H9 (cell line): ENCODE measurements at places on chromosomes 6 and 20.

DNA sequence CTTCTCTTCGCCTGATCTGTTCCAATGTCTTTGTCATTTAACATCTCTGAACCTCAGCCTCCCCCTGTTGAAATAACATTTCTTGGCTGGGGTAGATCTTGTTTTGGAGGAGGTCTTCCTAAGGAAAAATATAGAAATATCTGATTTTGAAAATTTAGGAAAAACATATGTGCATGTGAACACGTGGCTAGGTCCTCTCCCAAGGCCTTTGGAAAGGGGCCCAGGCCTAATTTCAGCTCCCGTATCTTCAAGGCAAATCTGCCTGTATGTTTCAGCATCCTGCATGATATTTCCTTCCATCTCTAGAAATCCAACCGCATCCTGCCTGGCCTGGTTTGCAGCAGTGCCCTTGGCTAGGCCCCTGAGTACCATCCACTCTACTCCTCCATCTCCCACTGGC, 261.2 kb downstream of the PHACTR1 start:
- DNase-seq, result no peak

- no peak for DNase-seq
These were observed 13.1 kb upstream of the RSPO4 start for GRCh38 chr20:1015181-1015580.

- no peak for DNase-seq
These were observed 74.9 kb downstream of the HS3ST5 start for GRCh38 chr6:114267897-114268296.

DNA sequence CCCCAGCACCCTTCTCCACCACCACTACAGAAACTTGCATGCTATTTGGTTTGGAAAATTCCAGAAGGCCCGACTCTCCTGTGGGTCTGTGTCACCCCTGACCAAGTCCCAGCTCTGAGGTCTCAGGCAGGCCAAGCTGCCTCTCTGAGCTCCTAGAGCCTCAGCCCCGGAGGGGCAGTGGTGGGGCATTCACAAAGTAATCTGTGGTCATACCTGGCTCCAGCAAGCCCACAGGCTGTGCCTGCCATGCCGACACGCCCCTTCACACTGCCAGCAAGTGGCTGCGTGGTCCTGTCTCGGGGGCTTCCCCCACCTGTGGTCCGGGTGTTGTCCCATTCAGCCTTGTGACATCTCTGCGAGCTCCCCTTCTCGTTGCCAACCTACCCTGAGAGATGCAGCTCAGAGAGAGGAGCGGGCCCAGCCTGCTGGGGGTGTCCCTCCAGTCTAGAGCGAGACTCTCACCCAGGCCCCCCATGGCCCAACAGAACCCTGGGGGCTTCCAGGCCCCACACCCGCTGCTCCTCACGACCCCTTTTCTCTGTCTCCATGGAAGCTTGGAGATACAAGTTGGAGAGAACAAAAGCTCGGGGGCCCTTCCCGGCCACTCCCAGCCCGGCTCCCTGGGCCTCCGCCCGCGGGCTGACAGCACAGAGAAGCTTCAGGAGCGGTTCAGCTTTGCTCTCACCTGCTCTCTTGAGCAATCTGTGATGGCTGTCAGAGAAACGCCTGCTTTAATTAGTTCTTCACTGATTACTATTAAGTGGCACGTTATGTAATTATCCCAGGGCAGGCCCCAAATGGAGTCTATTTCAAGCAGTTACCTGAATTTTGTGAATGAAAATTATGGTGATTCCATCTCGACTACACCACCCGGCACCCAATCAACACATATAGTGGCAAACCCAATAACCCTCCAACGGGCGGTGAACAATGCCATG, 147.7 kb upstream of the PHACTR3 start:
- no peak for DNase-seq

GRCh38 chr6:43768506-43768860, 1.5 kb upstream of the VEGFA start:
- DNase-seq, result no peak

GRCh38 chr6:64330694-64331307, 695.2 kb downstream of the PHF3 start:
- peak; percentile 69 for DNase-seq

DNA sequence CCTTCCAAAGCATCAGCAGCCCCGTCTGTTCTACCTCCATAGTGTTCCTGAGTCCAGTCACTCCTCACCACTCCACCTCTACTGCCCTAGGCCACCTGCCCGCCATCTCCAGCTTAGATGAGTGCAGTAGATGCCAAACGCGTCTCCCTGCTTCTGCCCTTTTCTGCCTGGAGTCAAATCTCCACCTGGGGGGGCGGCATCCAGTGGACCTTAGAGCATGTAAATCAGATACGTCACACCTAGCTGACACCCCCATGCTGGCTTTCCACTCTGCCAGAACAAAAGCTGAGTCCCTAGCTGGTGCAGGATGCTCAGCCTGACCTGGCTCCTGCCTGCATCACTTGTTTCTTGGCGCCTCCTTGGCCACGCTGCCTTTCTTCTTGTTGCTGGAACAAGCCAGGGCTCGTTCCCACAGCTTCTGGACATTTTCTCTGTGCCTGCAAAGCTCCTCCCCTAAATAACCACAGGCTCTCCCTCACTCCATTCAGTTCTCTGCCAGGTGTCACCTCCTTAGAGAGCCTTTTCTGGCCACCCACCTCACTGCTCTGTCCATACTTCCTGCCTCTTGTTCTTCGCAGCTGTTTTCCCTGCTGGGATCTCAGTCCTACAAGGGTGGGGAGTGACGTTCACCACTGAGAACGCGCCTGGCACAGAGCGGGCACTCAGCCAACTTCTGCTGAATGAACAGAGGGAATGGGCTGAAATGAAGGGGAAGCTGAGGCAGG, 5.8 kb downstream of the DDR1 start:
- peak; percentile 29 for DNase-seq

DNA sequence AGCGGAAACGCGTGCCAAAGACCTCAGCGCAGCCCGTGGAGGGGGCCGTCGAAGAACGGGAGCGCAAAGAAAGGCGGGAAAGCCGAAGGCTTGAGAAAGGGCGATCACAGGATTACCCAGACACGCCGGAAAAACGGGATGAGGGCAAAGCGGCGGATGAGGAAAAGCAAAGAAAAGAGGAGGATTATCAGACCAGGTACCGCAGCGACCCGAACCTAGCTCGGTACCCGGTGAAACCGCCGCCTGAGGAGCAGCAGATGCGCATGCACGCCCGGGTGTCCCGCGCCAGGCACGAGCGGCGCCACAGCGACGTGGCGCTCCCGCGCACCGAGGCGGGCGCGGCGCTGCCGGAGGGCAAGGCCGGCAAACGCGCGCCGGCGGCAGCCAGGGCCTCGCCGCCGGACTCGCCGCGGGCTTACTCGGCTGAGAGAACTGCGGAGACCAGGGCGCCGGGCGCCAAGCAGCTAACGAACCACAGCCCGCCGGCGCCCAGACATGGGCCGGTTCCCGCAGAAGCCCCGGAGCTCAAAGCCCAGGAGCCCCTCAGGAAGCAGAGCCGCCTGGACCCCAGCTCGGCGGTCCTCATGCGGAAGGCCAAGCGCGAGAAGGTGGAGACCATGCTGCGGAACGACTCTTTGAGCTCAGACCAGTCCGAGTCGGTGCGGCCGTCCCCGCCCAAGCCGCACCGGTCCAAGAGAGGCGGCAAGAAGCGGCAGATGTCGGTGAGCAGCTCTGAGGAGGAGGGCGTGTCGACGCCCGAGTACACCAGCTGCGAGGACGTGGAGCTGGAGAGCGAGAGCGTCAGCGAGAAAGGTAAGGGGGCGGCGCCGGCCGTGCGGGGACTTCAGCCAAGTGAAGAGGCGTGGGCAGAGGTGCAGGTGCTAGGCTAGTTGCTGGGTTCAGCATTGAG, 296.2 kb downstream of the RIMS1 start:
- DNase-seq, result peak; percentile 79

DNA sequence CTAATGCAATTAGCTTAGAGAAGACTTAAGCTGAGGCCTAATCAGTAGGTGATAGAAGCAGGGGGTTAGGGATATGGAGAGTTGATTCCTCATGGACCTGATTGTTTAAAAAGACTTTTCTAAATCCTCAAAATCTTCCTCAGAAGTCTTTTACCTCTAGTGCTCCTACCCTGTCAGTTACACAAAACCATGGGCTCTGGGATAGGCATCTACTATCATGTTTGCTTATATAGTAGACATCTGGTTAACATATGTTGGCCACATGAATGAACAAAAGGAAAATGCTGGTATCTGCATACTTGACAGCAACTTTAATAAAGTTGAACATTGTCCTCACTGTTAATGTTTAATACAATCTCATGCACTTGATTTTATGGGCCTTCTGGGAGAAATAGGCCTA, 61.5 kb upstream of the FKBP1C start:
- no peak for DNase-seq

DNA sequence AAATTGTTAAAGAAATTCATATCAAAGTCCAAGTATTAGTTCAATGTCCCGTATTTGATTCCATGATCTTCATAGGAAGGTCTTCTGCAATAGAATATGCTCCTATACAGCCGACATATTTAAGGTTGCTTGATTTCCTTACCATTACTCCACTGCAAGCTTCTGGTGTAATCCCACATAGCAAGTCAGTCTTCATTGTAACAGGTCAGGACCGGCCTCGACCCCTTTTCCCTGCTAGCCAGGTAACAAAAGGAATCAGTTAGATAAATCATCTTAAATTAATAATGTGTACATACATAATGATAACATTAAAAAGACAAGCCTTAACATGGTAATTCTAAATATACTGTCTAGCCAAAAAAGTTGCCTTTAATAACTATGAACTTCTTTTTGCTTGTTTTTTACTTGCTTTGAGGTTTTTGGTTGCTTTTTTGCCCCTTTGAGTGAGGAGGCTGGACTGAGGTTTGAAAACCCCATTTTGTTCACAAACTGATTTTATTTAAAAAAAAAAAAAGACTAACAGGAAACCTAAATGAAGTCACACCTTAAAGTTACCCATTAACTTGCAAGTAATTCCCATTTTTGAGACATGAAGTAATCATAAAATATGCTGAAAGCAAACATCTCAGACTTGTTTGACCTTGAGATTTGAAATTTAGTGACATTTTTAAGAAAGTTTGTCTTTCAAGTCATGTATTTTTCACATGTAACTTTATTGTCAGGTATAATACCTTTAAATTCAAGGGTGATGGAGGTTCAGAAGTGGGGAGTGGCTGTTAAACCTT, 19.2 kb upstream of the SNX14 start:
- DNase-seq, result no peak

- no peak for DNase-seq
These were observed 124.2 kb upstream of the PTPN1 start for GRCh38 chr20:50385733-50386640.

- no peak for DNase-seq
These were observed 12.0 kb downstream of the PFDN4 start for GRCh38 chr20:54219751-54220426.

- peak; percentile 65 for DNase-seq
These were observed 110.2 kb upstream of the ZNF184 start for GRCh38 chr6:27582928-27583725.

DNA sequence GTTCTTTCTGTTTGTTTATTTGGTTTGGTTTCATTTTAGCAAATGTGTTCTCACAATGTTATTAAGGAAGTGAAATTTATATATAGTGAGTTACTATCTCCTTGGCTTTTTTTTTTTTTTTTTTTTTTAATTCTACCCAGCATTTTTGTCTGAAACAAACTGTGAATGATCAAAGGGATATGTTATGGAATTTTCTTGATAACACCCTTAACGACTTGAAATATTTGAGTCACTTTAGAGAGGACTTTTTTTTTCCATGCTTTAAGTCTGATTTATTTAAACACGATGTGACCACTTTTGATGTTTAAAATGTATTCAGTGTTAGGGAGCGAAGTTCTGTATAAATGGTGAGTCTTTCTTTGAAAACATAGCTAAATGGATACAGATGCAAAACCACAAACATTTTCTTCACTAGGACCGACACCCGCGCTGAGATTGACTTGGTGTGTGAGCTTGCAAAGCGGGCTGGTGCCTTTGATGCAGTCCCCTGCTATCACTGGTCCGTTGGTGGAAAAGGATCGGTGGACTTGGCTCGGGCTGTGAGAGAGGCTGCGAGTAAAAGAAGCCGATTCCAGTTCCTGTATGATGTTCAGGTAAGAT, 149.7 kb downstream of the MTHFD1L start:
- DNase-seq, result no peak

GRCh38 chr20:32179515-32179914, 28.0 kb downstream of the PLAGL2 start:
- DNase-seq, result no peak

DNA sequence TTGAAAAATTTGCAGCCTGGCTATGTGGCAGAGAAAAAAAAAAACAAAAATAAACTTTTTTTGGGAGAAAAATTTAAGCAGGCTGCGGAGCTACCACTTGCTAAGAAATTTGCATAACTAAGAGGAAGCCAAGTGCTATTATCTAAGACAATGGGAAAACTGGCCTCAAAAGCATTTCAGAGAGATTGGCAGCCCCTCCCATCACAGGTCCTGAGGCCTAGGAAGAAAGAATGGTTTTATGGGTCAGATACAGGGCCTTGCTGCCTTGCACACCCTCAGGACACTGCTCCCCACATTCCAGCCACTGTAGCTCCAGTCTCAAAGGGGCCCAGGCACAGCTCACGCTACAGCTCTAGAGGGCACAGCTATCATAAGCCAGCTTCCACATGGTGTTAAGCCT, 777.9 kb downstream of the TENT5A start:
- DNase-seq, result peak; percentile 47

DNA sequence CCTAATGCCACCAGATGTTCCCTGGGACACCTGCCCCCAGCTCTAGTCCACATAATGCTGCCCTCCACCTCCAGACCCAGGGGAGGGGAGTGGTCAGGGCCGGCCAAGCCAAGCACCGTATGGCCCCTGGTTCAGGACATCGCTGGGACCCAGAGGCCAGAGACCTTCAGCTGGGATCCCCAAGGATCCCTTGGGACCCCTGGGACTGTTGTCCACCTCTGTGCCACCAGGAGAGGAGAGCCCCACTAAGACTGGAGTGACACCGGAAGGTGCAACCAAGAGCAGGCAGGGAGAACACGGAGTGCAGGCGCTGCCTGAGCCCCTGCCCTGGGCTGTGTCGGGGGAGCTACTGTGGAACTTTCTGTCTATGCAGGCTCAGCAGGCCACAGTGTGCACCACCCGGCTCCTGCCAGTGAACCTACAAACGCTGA, 43.6 kb downstream of the CTCFL start:
- no peak for DNase-seq

- DNase-seq, result no peak
These were observed 110.1 kb downstream of the PLG start for GRCh38 chr6:160812097-160812496.

DNA sequence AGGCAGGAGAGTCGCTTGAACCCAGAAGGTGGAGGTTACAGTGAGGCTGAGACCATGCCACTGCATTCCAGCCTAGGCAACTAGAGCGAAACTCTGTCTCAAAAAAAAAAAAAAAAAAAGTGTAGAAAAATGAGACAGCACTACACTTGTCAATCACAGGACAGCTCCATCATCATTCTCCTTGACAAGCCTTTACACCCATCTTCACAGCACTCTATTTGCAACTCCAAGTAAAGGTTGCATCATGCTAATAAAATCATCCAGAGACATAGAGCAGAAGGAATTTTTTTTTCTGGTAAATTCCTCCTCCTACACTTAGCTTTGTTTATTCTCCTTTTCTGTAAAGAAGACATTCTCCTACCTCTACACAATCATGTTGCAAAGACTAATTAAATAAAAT, 791.0 kb upstream of the HS3ST5 start:
- DNase-seq, result no peak
